ENCODE measurements at places on chromosomes 7 and 10.

DNA sequence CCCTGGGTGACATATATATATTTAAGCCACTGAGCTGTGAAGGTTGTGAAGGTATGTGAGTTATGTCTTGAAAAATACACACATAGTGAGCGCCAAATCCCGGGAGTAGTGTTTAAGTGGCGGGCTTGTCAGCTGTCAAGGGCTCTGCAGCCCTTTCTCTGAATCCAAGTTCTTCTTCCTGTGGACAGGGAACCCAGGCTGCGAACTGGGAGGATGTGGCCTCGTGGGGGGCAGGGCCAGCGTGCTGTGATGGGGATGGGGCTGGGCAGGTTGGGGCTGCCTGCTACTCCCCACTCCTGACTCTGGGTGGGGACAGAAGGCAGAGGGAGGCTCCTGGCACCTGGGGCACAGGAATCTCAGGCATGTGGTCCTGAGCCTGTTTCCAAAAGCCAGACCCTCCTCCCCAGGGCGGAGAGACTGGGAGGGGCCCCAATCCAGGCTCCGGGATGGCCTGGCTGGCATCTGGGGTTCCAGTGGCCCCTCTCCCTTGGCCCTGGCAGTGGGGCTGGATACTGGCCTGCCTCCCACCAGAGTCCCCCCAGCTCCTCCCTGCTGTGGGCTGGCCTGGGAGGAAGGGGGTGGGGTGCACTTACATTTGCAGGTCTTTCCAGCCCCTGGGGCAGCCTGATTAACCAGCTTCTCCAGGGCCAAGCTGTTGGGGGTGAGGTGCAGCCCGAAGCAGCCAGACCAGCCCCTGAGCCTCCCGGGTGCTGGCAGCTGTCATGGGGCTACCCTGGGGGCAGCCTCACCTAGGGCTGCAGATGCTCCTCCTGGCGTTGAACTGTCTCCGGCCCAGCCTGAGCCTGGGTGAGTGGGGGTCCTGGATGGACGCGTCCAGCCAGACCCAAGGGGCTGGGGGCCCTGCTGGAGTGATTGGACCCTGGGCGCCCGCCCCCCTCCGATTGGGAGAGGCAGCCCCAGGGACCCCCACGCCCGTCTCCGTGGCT is at the start of gene UPK3B:
TSS of gene UPK3B (plus strand) at position 622 of the 947 bp plus-strand sequence. CDS start at position 723, 101 bp downstream.
- peak; percentile 94 for DNase-seq

DNA sequence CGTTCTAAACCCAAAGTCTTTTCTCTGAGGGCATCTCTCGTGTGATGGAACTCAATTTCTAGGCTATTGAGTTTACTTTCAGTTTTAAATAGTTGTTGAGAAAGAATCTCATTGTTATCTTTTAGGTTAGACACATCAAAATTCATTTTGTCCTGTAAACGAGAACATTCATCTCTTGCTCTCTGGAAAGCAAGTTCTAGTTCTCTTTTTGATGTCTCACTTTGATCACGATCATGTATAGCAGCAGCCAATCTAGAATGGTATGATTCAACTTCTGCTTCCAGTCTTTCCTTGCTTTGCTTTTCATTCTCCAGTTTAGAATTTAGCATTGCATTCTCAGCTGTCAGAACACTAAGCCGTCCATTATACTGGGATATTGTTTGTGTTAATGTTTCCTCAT is 65.1 kb downstream of the ANKRD26 start:
- no peak for DNase-seq

- DNase-seq = no peak
Measured at GRCh38 chr10:13949844-13950542, 363.2 kb downstream of the PRPF18 start.

DNA sequence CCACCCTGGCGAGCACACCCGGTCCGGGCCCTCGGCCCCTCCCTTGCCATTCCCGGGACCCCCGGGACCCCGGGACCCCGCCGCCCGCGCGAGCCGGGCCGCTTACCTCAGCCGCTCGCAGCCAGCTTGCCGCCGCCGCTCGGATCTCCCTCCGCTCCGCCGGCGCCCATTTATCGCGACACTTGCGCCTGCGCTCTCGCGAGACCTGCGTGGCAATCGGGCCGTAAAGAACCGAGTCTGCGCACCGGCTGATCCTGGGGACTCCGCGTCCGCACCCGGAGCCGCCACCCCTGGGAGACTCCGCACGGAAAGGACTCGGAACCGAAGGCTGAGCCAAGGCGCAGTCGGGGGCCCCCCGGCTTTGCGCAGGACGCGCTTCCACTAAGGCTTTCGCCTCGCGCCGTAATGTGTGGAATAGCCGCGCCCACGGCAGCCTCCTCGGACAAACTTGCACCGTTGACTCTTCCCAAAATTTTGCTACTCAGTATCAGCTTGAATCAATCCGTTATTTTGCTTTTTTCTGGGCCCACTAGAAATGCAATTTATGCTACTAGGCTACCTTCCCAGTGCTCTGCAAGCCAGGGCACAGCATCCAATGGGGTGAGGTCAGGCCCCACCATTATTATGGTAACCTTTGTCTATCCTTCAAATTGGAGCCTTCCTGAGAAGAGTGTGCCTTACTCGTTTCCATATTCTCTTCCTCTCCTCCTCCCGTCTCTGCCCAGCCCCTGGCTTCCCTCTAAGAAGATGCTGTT is at the start of gene MAD1L1:
TSS of gene MAD1L1 (minus strand) at position 180 of the 755 bp plus-strand sequence. CDS start 2,812 bp downstream, outside the sequence.
- peak; percentile 94 for DNase-seq

DNA sequence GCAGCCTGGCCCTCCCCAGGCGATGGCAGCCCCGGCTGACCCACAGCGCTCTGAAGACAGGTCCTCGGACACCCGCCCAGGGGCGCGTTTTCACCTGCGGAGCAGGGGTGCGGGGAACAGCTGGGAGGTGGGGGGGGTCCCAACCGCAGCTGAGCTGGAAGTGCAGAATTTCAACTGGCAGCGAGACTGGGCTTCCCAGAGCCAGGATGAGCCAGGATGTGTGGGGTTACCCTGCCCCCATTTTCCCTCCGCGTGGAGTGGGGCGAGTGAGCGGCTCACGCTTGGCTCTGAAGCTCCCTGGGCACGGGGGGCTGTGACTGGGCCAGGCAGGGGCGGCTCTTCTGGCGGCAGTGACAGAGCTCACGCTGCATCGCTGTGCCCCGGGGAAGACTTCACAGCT is 70.2 kb downstream of the DNAJB6 start:
- no peak for DNase-seq

- peak; percentile 53 for DNase-seq
Measured at GRCh38 chr7:73606801-73607691, 17.3 kb downstream of the MLXIPL start.

DNA sequence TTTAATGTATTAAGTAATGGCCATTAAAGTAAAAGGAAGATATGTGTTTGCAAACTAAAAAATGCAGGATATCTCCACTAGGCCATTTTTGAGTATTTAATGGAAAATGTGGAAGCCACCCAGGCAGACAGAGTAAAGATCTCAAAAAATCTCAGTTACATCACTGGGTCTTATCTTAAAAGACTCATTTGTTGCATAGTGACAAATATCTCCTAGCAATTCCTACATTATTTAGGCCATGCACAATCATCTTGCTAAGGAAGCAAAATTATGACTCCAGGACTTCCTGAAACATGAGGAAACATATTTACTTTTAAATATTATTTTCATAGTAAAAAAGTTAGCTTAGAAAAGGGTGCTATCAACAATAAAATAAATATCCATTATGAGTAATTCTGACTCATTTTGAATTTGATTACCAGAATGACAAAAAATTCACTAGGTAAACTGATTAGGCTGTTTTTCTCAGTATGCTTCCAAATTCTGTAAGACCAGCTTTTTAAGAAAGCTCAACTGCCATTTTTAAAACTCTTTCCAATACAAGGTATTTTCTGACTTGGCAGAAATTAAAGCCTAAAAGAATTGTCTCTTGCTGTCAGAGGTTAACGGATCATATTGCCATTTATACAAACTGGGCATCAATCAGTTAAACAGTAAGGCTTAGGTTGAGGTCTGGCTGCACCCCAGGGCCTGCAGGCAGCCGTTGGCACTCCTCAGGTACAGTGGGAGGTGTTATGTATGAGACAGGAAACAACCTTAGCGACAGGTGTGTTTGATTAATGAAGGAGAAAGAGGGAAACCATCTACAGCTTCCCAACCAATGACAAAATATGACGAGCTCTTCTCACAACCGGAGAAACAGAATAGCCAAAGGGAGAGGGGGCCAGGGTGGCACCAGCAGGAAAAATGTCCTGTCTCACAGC is 31.8 kb downstream of the PCLO start:
- DNase-seq = no peak

DNA sequence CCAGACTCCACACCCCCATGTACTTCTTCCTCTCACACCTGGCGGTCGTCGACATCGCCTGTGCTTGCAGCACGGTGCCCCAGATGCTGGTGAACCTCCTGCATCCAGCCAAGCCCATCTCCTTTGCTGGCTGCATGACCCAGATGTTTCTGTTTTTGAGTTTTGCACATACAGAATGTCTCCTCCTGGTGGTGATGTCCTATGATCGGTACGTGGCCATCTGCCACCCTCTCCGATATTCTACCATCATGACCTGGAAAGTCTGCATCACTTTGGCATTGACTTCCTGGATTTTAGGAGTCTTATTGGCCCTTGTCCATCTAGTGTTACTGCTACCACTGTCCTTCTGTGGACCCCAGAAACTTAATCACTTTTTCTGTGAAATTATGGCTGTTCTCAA is 4.8 kb downstream of the OR2A25 start:
- DNase-seq = no peak

- DNase-seq = no peak
Measured at GRCh38 chr10:850093-850492, 81.4 kb downstream of the LARP4B start.

GRCh38 chr7:47420122-47420780 is 161.7 kb downstream of the TNS3 start:
- DNase-seq = no peak

DNA sequence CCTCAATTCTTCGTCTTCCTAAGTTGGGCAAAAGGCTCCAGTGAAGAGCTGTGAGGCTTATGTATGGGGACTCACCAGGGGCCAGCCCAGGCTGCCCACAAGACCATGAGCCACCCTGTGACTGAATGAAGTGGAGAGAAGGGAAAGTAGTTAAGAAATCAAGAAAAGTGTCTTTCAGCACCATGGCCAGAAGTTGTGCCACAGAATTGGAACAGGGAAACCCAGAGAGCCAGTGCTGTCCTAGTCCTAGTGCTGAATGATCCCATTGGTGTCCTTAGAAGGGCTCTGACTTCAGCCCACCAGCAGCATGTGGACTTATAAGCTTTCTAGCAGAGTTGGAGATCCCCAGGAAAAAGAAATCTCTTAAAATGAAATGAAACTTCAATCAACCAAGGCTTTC is 37.0 kb upstream of the CCSER2 start:
- peak; percentile 88 for DNase-seq

DNA sequence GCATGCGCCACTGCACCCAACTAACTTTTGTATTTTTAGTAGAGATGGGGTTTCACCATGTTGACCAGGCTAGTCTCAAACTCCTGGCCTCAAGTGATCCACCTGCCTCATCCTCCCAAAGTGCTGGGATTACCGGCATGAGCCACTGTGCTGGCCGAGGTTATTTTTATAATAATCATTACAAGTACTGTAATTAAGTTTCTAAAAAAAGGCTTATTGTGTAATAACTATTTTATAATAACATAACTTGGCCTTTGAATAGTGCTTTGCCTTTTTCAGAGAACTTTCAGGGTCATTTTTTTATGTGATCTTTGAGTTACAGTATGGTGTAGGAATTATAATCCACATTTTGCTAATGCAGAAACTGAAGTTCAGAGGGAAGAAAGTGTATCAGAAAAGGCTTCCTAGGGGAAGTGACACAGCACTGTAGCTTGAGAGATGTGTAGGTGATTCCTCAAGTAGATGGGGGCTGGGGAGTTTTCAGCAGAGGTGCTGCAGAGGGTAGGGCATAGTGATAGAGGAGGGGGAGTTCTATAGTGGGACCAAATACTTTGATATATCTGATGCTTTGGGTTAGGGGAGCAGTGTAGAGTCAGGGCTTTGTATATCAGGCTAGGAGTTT is 9.2 kb upstream of the SYPL1 start:
- no peak for DNase-seq

DNA sequence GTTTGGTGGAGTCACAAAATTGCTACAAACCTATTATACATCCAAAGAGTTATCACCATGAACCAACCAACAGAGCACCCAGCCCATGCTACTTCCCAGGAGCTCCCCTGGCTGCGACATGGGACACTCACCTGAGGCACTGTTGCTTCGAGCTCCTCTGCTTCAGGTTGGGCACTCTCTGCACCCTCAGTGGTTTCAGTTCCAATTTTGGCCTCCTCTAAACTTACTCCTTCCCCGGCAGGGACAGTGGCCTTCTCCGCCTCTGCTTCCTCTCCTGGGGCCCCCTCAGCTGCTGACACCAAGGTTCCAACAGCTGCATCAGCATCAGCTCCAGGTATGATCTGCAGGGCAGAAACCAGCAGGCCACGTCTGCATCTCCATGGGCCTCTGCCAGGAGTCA is 120.4 kb upstream of the TARP start:
- DNase-seq = no peak

- DNase-seq = no peak
Measured at GRCh38 chr10:15737656-15738055, 17.9 kb upstream of the ITGA8 start.

DNA sequence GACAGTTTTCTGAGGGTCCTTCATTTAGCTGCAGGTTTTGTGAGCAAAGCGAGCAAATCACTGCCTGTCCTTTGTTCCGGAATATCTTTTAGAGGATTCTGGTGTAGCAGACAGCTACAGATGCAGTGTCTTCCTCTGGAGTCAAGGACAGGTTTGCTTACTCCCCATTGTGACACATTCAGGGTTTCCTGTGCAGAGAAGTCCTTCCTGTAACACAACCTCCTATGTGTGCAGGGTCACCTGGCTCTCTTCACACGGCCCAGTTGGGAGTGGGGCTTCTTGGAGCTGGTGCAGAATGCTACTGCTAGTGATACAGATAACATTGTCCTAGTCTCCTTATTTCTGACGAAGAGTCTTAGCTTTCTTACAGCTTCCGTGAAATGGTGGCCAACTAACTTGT is 47.9 kb downstream of the RBM33 start:
- DNase-seq = no peak

GRCh38 chr7:135174941-135175340 is 4.4 kb upstream of the CYREN start:
- DNase-seq = no peak

DNA sequence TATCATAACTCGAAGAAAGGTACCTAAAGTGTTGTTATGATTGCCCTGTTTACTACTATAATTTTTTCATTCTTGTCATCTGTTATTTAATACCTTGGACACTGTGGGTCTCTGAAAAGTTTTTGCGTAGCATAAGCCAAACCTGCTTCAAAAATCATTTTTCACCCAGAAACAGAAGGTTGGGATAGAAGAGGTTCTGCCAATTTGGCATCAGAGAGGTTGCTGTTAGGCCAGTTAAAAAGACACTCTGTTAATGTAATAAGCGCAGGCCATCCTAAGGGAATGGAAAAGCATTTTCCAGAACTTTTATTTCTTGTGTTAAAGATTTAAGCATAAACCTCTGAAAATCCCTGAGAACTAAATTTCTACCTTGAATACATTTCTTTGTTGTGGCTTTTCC is 212.2 kb downstream of the BMPER start:
- DNase-seq = no peak

- DNase-seq = no peak
Measured at GRCh38 chr10:71799608-71800453, 26.5 kb upstream of the VSIR start.

GRCh38 chr10:77702166-77702565 is 64.6 kb upstream of the KCNMA1 start:
- DNase-seq = no peak

Data from T47D (cell line).